Kasumi-1 (cell line): ENCODE measurements at places on chromosomes 4 and X.

GRCh38 chr4:94015956-94016355 lies 187.4 kb downstream of the ATOH1 start:
- no peak for DNase-seq

DNA sequence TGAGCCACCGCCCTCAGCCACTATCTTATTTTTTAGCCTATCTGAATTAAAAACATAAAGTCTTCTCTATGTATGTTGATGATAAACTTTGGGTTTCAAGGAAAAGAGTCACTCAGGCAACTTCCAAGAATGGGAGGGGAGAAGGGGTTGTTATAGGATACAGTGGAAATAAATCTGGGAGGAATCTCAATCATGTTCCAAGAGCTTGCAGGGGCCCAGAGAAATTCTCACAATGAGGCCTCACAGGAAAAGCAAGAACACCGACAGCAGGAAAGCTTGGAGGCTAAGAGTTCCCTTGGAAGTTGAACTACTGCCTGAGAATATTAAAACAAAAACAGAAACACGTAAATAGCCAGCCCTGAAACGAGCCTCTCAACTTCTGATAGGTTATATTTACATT lies 384.6 kb upstream of the IGFBP7 start:
- DNase-seq: no peak

DNA sequence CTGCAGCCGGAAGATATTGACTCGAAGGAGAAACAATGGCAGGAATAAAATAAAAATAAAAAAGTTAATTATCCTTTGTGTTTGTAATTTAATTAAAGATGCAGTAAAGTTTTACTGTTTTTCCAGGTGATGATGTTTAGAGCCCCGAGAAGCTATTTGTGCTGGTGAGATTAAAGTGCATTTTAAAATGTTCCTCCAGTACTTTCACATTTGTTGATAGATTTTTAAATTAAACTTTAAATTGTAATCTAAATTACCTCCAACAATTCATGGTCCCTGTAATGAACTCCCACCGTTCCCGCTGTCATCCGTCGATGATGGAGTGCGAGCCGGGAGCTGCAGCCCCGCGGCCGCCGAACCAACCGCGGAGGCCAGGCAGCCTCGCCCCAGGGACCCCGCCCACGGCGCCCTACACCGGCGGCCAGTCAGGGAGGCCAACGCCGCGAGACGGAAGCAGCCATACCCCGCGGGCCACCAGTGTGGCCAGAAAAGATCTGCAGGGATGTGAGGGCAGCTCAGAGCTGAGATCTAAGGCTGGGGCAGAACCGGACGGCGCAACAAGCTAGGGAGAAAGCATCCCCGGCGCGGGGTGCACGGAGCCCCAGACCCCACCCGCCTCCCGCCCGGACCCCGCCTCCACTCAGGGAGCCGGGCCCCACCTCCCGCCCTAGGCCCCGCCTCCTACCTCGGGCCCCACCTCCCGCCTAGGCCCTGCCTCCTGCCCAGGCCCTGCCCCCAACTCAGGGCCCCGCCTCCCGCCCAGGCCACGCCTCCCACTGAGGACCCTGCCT lies 104.0 kb downstream of the FAM53A start:
- DNase-seq: peak; percentile 73

GRCh38 chrX:13938051-13938828 lies 91.5 kb downstream of the GEMIN8 start:
- DNase-seq: no peak

- DNase-seq: peak; percentile 5
Measured at GRCh38 chrX:12115377-12115776, 22.9 kb upstream of the FRMPD4 start.
